Right lobe of liver (tissue), 6 donors: ENCODE measurements at places on chromosomes 4 and X. TPM values are rescaled to one million over a fixed set of nuclear protein-coding genes. Genes with fewer than 3 reads are reported as not detected.

CYLC1 gene
- not detected for total RNA-seq

BEX1 gene
- 0.44 TPM for total RNA-seq

TAF1 gene
- total RNA-seq = 8.8 TPM

FABP2 gene
- total RNA-seq = 0.09 TPM

MANBA gene
- 12.5 TPM for total RNA-seq

FMR1NB gene
- not detected for total RNA-seq

TKTL1 gene
- total RNA-seq = not detected

DMRTC1 gene
- total RNA-seq = not detected

SHROOM2 gene
- total RNA-seq = 3.8 TPM

HERC5 gene
- 5.8 TPM for total RNA-seq
